ENCODE measurements at places on chromosomes 3 and 15.

GRCh38 chr3:128253150-128253549 is 99.9 kb downstream of the EEFSEC start:
- DNase-seq: no peak

DNA sequence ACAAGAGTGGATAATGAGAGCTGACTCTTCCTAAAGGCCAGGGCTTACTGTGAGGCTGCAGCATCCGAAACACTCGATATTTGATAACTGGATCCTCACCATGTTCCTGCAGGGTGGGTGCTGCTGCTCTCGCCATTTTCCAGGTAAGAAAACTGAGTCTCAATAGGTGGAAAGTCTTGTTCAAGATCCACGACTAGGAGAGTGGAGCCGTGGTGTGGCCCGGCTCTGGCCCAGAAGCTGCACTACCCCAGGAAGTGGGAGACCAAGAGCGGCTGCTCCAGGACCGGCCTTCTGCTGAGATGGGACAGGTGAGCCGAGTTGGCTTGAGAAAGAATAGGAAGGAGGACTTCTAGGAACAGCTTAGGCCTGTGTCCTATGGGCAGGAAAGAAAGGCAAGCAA is 121.6 kb downstream of the SMAD6 start:
- DNase-seq: no peak

GRCh38 chr3:174330303-174330702 is 528.8 kb upstream of the NAALADL2 start:
- DNase-seq: no peak

DNA sequence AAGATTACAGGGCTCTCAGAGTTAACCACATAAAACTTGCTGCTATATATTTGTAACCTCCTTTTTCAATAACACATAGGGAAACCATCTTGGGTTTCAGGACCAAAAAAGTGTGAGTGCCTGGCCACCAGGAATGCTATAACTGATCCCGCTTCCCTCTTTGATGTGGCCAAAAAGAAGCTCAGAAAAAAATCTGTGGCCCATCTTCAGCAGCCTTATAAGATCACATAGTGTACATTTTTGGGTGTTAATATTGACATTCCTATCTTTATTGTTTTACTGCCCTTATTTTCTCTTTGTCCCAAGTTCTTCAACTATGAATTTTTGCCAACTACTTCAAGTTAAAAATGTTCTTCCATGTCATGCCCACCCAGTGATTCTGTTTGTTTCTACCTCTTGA is 102.8 kb downstream of the LIPC start:
- no peak for DNase-seq

DNA sequence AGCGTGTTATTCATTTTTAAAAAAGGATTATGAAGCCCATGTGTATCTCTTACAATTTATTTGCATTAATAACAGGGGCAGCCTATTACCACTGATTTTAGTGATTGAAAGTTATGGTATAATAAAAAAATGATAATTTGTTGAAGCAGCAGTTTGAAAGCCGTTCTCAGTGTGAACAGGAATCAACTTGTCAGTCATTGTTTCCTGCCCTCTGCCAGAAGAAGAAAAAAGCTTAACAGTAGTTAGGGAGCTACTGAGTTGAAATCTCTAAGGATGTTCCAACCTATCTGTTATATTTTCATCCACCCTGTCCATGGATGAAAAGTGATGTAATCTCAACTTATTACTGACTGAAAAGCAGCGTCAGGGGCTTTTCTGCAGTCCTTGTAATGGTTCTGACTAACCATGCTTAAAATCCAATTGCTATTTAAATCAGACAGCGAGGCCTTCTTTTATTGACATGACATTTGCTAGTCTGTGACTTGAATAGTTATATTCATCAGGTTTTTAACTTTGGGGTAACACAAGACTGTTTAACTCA is 486.7 kb downstream of the ROBO2 start:
- DNase-seq: no peak

DNA sequence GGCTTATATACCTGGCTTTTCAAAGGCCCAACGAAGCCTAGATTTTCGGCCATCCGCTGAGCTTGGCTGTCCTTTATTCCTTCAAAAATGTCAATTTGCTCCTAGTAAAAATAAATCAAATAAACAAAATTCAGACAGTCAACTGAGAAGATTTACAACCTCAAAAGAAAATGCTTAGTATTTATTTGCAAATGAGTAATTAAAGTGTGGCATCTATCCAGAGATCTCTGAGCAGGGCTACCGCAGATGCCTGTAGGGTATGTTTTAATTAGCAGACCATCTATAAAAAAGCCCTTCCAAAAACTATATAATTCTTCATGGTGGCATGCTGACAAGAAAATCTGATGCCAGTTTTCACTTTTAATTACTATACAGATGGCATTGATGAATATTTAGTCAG is 136.2 kb downstream of the SUCLG2 start:
- no peak for DNase-seq

GRCh38 chr3:71599416-71599815 is 15.9 kb upstream of the FOXP1 start:
- DNase-seq: no peak

DNA sequence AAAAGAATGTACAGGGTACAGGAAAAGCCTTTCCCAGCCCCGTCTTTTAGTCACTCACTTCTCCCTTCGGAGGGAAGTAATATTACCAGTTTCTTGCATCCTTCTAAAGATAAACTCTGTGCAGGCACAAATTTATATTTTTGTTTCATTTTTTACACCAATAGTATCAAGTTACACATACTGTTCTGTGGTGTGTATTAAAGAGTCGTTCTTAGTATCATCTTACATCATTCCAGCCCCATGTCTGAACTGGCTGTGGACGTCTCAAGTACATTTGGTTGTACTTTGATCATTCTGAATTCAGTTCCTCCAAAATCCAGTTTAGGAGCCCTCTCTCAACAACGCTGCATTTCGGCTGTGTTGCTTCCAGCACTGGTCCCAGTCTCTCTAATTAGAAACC is 68.7 kb downstream of the LMLN start:
- DNase-seq: no peak

GRCh38 chr3:146160964-146161662 is at the start of gene PLOD2:
PLOD2 (minus strand) TSS chr3:146161184; CDS start chr3:146160989, 195 bp downstream.
- peak; percentile 49 for DNase-seq

DNA sequence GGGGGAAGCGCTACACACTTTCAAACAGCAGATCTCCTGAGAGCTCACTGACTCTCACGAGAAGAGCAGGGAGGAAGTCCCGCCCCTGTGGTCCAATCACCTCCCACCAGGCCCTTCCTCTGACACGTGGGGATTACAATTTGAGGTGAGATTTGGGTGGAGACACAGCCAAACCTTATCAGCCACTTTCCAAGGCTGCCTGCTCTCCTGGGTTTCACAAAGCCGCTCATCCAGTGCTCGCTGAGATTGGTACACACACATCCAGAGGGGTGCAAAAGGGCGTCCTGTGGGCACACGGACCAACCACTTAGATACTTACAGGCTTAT is 23.1 kb downstream of the XXYLT1 start:
- no peak for DNase-seq

DNA sequence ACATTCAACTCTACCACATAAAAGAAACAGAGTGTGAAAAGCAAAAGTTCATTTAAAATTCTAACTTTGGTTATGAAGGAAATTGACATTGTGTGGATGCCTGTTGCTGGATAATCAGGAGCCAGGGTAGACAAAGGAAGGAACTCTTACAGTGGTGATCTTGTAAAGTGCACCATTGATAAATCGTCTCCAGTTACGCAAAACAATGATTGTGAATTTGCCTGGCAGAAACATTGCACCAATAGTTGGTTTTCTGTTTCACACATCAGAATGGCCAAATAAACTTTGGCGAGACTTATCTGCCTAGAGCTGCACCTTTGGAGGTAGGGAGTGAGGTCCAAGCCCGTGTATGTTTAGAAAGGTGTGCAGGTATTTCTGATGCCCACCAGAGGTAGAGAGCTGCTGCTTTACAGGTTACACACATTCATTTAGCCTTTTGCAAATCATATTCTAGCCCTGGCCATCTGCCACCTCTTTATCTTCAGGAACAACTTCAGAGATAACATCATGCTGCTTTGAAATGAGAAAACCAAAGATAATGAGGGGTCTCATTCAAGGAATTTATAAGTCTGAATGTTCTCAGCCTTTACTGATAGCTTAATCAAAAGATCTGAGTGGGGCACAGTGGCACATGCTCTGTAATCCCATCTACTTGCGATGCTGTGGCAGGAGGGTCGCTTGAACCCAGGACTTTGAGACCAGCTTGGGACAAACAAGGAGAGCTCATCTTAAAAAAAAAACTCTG is 47.4 kb upstream of the P3H2 start:
- no peak for DNase-seq

DNA sequence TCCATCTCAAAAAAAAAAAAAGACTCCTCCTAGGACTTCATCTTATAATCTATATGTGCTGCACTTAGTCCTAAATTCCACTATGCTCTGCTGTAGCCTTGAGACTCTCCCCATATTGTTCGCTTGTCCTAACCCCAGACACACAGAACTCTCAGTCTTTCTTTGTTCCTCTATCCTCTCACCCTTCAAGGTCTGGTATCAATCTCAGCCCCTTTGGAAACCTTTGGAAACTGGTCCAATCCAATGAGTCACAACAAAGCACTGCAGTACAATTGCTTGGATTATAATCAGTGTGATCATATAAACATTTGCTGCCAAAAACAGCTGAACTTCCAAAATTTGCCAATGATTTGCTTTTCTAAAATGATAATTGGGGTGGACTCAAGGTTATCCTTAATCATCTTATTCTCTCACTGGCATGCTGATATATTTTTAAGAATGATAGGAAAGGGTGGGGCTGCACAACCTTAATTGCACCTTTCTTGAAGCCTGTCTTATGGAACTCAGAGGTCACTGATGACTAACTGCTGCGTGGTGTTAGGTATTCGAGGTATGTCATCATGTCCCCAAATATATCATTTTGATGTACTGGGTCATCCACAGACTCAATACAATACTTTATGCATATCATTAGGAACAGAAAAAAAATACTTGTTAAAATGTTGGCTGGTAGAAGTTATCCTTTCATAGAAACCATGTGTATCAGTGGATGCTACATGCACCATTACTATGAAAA is 756.7 kb downstream of the NR2F2 start:
- no peak for DNase-seq

DNA sequence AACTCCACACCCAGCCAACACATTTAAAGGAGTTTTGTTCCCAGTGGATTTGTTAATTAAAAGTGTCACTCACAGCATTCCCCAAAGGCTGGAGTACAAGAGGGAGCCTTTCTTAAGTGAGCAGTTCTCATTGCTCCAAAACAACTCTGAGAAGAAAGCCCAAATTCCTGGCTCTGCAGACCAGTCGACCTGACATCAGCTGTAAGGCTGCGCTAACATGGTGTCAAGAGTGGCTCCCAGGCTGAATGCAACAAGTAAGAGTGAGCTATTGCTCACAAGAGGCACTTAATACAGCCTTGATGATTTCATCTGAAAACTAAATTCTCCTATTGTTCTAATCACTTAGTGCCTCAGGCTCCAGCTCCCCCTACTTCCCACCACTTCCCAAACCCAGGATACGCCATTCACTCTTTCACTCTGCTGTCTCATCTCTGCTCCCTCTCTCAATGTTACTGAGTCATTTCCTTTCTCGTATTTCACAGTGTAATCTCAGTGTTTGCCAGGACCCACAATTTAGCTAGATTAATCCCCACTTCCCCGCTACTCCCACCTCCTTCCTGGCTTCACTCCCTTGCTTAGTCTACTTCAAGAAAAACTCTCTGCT is 81.8 kb downstream of the WWTR1 start:
- peak; percentile 62 for DNase-seq

- no peak for DNase-seq
These were observed 17.7 kb downstream of the ATG7 start for GRCh38 chr3:11289864-11290263.

DNA sequence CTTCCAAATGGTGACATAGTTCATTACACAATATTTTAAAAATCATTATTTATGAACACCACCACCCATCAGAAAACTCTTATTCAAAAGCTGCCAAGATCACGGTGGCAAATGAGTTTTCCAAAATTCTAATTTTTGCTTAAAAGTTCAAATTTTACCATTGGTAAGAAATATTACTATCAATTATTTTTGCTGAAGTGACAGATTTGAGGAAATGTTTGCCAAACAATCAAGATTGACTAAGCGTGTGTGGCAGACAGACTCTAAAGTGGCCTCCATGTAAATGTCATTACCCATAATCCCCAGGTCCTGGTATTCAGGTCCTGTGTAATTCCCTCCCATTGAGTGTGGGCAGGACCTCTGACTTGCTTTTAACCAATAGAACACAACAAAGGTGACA is 35.0 kb downstream of the ZNF280D start:
- DNase-seq: no peak

GRCh38 chr3:127802606-127803005 is 19.7 kb downstream of the MGLL start:
- no peak for DNase-seq

DNA sequence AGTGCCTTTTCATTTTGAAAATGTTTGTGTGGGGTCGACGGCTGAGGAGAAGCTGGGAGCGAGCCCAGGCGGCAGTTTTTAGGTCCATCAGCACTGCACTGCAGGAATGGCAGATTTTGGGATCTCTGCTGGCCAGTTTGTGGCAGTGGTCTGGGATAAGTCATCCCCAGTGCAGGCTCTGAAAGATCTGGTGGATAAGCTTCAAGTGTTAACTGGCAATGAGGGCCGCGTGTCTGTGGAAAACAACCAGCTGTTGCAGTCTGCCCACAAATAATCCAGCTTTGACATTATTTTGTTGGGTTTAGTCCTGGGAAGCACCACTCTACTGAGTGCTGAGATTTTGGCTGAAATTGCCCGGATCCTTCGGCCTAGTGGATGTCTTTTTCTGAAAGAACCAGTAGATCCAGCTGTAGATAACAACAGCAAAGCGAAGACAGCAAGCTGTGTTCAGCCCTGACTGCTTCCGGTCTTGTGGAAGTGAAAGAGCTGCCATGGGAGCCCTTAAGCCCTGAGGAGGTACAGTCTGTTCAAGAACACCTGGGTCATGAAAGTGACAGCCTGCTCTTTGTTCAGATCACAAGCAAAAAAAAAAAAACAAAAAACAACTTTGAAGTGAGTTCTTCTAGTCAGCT is 13.1 kb upstream of the ANP32A start:
- DNase-seq: no peak

- DNase-seq: no peak
These were observed 4.8 kb downstream of the GLYCTK start for GRCh38 chr3:52292247-52293065.

All from NT2/D1 (cell line).